T-helper 1 cell (primary cell): ENCODE measurements at places on chromosomes 1 and 21.

GRCh38 chr1:89042491-89042890 lies 19.8 kb upstream of the GBP3 start:
- DNase-seq: no peak

DNA sequence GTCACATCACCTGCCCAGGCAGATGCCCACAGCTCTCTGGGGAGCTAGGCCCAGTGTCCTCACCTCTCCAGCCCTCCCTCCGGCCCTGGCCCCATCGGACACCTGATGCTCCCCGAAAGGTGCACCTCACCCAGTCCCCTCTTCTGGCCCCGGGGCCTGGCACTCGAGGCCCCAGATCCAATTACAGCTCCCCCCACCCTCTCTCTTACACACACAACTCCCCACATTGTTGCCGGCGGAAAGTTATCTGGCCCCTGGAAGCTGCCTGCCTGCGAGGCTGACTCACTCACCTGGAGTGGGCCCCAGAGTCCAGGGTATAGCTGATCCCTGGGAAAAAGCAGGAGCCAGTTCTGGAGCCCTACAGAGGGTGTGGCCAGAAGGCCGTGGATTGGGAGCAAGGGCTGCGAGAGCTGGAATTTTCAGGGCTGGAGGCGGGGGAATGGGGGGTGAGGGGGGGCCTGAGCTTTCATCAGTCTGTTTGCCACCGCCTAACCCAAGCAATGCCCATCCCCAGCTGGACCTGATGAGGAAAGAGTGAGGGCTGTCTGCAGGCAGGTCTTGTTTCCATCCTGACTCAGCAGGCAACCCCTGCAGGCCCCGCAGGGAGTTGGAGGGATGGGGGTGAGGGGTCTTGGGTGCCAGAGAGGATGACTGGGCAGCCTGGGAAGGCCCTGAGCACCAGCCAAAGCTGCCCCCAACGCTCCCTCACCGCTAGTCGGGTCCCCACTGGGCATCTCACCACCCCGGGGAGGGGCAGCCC lies 948 bp downstream of the FBXO2 start:
- no peak for DNase-seq

- DNase-seq: no peak
Measured at GRCh38 chr1:94919241-94920030, 7.5 kb downstream of the CNN3 start.

- DNase-seq: no peak
Measured at GRCh38 chr1:78855258-78855657, 151.3 kb downstream of the ADGRL4 start.

DNA sequence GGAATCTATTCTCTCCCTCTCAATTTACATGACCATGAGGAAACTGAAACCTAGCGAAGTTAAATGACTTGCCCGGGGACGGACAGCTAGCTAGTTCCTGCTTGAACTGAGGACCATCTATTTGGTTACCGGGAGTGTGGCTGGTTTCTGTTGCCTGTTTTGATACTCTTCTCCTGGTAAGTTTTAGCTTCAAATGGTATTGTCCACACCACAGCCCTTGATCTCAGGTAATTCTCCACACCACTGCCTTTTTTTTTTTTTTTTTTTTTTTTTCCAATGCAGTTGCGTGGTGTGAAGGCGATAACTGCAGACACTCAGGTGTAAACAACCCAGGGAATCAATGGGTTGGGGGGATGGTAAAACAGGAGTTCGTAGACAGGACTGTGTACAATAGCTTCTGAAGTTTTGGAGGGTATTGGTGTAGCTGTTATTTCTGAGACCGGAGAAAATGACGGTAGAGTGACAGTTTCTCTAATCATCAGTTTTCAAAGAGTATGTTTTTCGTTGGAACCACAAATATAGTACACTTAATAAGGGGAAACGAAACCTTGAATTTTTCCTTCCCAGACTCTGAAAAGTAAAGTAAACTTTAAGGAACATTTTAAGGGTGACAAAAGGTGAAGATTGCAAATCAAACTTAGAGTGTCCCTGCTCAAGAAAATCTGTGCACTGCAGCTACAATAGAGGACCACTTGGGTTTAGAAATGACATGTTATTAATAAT lies 125.3 kb upstream of the CACYBP start:
- no peak for DNase-seq

- no peak for DNase-seq
Measured at GRCh38 chr21:16517383-16517782, 787.6 kb downstream of the USP25 start.

GRCh38 chr1:178057912-178058534 lies 35.9 kb upstream of the RASAL2 start:
- no peak for DNase-seq

GRCh38 chr1:233780049-233780448 lies 124.4 kb upstream of the SLC35F3 start:
- DNase-seq: no peak

- no peak for DNase-seq
Measured at GRCh38 chr1:212864201-212864600, 6.1 kb downstream of the FLVCR1 start.

GRCh38 chr21:41068967-41069642 lies 98.9 kb upstream of the BACE2 start:
- peak; percentile 28 for DNase-seq

- DNase-seq: no peak
Measured at GRCh38 chr1:97780884-97781283, 139.9 kb downstream of the DPYD start.
